T follicular helper cell (primary cell): ENCODE measurements at places on chromosomes 13 and 19.

DNA sequence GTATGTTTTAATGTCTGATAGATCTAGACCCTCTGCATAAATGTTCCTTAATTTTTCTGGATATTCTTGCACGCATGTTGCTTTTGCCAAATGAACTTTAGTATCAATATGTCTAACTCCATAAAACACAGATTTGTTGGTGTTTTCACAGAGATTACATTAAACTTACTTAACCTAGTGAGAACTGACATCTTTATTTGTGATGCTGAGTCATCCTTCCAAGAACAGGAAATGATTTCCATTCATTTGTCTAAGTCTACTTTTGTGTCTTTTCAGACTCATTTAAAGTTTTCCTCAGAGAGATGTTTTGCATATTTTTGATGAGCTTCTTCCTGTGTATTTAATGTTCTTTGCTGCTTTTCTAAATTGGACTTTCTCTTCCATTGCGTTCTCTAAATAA, 184.0 kb downstream of the SLC7A1 start:
- DNase-seq: no peak

DNA sequence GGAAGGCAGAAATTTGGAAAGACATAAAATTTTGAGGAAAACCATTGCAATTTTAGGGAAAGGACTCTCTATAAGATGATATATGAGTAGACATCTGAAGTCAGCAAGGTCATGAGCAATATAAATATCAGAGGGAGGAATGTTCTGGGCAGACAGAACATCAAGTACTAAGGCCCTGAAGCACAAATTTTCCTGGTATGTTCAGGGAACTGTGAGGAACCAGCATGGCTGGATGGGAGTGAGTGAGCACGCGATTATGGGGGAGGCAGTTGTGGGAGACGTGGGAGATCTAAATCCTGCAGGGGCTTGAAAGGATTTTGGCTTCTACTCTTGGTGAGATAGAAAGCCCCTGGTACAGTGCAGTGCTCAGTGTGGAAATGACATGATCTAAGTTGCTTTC, 112.0 kb downstream of the TBC1D4 start:
- no peak for DNase-seq

- DNase-seq: no peak
These were observed 15.2 kb downstream of the ELAVL3 start for GRCh38 chr19:11465600-11465999.

GRCh38 chr19:16615808-16616207, 12.2 kb downstream of the MED26 start:
- no peak for DNase-seq

DNA sequence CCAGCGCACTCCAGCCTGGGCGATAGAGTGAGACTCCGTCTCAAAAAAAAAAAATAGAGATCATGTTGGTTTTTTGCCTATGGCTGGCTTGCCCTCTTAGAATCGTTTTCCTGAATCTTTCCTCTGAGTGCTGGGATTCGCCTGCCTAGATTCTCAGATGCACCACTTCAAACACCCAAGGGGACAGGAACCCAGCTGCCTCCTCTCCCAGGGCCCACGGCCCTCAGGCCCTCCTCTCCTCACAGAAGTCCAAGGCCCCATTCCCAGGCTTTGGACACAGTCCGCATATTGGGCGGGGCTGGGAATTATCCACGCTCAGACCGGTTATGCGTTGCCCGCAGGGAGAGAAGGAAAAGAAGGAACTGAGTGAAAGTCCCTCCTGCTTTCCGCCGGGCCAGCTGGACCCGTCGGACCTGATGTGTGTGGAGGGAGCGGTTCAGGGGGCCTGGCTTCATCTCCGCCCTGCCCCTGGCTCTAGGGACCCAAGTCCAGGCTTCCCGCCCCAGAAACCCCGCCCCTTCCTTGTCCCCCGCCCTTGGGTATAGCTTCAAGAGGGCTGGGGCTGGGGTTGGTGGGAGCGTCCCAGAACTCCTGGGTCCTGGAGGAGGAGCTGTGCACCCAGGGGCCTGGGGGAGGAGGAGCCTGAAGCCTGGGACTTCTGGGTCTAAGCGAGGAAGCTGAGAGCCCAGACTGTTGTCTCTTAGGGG, 5.8 kb downstream of the PPFIA3 start:
- DNase-seq: no peak

GRCh38 chr13:92354583-92354982, 872.0 kb upstream of the GPC6 start:
- no peak for DNase-seq

DNA sequence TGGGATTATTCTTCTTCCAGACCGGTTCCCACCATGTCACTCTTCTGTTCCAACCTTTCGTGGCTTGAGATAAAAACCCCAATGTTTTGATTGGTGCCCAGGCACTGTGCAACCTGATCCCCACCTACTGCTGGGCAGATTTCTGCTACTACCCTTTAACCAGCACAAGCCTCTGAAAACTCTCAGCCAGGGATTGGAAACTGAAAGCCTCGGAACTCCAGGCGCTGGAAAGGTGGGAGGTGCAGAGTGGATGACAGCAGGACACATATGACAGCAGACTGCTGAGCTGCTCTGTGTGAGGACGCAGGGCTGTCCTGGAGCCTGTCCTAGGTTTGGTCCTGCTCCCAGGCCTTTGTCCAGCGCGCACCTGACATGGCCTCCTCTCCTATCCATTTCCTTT, 68.5 kb upstream of the GTF3A start:
- no peak for DNase-seq

- DNase-seq: no peak
These were observed 16.5 kb upstream of the CABP5 start for GRCh38 chr19:48060381-48060780.

- no peak for DNase-seq
These were observed 29.3 kb downstream of the GSX1 start for GRCh38 chr13:27821566-27821965.

- DNase-seq: no peak
These were observed 2812.6 kb downstream of the PCDH9 start for GRCh38 chr13:64417581-64417980.

GRCh38 chr19:4140237-4140711, 13.2 kb upstream of the CREB3L3 start:
- DNase-seq: no peak

GRCh38 chr13:99278200-99278599, 20.0 kb upstream of the GPR18 start:
- no peak for DNase-seq

DNA sequence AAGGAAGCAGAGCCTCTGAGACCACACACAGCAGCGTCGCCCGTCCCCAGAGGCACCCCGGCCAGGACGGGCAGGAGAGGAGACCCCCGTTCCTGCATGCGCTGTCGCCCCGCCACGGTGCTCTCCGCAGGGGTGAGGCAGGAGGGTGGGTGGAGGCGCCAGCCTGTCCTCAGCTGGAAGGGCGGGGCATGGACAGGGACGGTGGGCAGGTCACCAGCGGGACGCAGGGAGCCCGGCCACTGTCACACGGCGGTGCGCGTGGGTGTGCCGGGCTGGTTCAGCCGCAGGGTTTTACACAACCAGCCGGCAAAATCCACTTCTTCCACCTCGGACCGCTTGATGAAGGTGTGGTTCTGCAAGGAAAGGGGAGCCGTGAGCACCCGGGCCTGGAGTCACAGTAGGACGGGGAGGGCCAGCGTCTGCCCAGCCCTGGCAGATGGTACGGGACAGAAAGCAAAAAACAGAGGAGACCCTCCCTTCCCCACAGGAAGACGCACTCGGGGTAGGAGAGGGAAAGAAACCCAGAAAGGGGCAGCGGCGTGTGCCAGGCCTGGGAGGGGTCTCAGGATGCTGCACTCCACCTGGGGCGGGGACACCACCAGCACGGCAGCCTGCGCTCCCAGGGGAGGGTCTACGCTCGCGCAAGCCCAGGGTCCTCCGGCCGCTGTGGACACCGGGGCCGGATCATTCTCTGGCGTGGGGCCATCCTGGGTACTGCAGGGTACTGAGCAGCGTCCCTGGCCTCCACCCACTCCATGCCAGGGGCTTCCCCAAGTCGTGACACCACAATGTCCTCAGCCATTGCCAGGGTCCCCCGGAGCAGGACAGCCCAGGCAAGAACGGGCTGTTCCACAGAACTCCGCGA, 23.9 kb upstream of the ZBTB7A start:
- no peak for DNase-seq

GRCh38 chr13:53028637-53029203, at the start of gene OLFM4:
Gene OLFM4 (plus strand): TSS chr13:53028813. CDS start chr13:53028837, 24 bp downstream.
- no peak for DNase-seq

DNA sequence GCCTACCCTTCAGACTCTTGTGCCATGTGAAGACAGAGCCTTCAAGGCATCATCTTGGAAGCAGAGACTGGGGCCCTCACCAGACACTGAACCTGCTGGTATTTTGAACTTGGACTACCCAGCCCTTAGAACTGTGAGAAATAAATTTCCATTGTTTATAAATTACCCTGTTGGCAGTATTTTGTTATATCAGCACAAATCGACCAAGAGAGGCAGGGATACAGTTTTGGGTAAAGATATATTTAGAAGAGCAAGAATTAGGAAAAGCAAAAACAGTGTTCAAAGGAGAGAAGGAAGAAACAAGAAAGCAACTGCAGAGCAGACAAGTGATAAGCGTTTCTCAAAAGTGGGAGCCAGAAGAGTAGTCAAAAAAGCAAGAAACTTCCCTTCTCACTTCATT, 600.8 kb downstream of the DCT start:
- no peak for DNase-seq

- DNase-seq: no peak
These were observed 3.4 kb upstream of the FFAR3 start for GRCh38 chr19:35354898-35355297.

- no peak for DNase-seq
These were observed 131.8 kb downstream of the KCTD12 start for GRCh38 chr13:76754414-76754813.

GRCh38 chr19:18833849-18834643, 2.3 kb downstream of the UPF1 start:
- no peak for DNase-seq

DNA sequence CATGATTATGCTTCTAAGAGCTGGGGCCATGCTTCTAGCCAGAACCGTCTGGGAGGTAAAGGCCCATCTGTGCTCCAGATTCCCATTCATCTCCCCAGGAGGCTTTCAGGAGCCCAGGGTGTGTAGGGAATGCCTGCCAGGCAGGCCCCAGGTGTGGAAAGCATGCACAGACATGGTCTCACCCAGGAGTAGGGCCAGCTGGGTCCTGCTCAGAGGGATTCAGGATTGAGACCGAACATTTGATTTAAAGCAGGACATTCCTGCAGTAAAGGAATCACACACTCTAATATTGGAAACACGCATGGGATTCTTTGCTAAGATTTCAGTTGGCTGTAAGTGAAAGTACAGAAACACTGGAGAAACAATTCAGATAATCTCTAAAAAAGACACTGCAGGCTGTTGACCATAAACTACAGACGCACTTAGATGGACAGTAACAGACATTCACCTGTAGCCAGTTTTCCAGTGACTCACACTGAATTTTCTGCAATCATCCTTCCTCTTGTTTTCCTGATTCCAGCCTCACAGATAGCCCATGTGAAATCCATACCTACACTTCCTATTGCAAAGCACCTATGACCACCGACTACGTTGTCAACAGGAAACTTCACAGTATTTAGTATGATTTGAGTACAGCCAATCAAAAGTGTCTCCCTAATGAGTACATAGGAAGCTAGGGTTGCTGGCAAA, 257.8 kb downstream of the TBC1D4 start:
- DNase-seq: no peak

GRCh38 chr13:101555610-101556009, 103.1 kb downstream of the ITGBL1 start:
- no peak for DNase-seq

GRCh38 chr13:79030513-79030912, 371.6 kb upstream of the OBI1 start:
- no peak for DNase-seq

DNA sequence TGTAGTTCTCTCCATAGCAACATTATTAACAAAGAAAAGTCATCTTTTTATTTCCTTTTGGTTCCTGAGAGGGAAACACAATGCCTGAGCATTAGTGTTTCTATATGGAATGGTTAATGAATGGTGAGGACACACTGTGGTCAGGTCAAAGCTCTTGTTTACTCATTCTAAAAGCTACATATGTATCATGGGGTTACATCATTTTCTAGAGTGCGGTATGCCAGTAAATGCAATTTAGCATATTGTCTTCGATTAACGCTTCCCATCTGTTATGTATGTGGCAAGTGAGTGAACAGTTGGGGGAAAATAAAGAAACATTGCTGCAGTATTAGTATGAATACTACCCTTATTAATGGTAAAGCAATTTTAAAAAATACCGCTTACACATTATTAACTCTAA, 1152.2 kb upstream of the SPRY2 start:
- no peak for DNase-seq

- peak; percentile 25 for DNase-seq
These were observed 5.9 kb upstream of the CACNG7 start for GRCh38 chr19:53903055-53903680.

DNA sequence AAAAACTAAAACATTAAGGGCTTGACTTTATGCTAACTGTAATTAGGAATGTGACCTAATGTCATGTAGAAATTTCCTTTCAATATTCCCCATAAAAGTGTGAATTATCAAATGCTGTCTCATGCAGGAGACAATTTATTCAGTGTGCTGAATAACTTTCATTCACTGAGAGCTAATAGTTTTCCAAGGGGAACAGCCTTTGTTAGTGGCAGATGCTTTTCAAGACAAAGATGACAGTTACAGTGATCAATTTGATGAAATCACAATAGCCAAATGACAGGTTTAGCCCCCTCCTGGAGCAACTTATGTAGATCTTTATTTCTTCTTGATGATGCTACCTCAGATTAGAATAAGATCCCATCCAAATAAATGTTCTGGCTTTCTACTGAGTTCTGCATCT, 275.5 kb downstream of the ITGBL1 start:
- DNase-seq: no peak

DNA sequence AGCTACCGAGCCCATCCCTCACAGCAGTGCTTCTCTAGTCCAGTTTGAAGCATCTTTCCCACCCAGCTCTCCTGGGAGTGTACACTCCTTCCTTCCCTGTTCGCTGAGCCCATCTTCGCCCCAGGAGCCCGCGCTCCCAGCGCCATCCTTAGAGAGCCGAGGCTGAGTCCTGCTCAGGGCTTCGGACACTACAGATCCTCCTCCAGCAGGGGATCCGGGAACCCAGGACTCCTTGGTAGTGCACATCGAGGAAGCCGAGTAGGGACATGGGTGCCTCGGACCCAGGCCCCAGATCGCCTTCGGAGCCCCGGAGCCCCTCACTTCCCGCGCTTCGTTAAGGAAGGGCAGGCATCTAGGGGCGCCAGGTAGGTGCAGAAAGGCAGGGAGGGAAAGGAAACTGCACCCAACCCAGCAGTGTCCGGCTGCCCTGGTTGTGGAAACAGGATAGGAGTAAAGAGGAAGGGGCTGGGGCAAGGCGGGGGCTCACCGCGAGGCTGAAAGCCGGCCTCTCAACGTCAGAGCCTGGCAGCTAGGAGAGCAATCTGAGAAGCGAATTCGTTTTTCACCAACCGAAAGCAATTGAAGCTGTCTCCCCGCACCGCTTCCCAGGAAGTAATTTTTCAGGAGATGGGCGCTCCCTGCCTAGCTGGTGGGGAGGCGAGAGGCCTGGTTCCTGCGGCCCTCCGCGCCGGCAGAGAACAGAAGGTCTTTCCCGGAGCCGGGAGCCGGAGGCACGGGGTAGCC, 1.0 kb downstream of the PDX1 start:
- DNase-seq: no peak

DNA sequence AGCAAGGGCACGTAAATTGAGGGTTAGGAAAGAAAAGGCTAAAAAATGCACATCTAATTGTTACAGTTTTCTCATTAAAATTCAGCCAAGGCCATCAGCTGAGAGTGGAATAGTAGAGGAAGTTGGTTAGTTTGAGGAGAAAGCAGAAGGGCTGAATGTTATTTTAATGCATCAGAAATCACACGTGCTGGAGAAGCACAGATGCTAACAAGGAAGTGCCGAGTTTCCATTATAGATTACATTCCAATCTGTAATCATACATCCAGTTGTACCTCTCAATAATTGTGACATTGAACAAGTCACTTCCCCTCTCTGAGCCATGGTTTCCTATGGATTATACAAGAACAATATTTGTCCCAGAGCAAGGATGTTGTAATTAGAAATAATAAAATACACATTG, 25.1 kb downstream of the FPR3 start:
- no peak for DNase-seq
